ENCODE measurements at places on chromosomes 12 and 14.

DNA sequence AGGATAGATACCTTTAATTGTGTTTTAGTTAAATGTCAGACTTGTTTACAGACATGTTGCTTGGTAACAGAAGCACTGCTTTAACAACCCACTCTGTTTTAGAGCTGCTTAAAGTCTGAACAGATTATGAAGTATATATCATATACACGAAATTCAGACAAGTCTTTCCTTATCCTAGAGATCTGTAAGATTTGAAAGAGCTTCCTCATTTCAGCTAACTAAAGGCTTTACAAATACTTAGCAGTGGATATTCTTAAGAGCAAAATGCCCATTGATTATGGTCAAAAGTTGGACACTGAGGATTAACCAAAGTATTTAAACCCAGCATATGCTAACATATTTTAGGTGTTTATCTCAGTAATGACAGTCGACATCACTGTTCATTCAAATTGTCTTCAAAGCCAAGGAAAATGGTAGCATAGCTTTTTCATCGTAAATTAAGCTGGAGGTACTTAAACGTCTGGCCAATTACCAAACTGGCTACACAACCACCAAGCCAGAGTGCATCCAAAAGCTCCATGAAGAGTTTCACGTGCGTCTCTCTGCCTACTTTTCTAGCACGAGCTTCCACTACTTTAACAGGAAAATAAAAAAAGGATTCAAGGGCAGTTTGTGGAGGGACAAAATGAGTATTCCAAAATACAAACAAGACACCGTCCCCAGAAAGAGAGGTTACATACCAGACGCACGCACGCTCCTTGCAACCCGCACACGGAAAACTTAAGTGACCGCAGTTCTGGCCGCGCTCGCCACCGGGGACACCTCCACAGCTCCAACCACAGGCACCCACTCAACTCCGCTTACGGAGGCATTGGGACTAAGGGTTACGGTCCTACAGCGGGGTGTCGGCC is 565 bp downstream of the CEP83 start:
- peak; percentile 60 for DNase-seq

GRCh38 chr12:103697971-103698751 is 111.1 kb downstream of the STAB2 start:
- DNase-seq: peak; percentile 79

GRCh38 chr14:76272774-76273173 is 103.2 kb upstream of the ESRRB start:
- no peak for DNase-seq

DNA sequence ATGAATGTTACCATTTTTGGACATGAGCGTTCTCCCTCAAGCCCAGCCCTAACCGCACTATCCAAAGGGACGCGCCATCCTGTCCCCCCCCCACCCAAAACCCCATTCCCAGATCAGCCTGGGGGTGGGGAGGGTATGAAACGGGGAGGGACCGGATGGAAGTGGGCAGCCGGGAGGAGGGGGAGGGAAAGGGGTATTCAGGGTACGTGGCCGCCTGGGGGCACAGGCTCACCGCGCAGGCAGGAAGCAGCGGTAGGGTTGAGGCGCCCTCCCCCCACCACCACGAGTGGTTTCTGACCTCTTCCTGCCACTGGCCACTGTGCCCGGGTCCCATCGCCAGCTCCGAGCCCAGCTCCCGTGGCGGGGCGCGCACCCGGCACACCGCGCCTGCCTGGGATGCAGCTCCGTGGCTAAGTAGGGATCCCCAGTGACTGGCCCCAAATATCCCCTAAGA is 1.4 kb downstream of the ACTN1 start:
- DNase-seq: peak; percentile 77

DNA sequence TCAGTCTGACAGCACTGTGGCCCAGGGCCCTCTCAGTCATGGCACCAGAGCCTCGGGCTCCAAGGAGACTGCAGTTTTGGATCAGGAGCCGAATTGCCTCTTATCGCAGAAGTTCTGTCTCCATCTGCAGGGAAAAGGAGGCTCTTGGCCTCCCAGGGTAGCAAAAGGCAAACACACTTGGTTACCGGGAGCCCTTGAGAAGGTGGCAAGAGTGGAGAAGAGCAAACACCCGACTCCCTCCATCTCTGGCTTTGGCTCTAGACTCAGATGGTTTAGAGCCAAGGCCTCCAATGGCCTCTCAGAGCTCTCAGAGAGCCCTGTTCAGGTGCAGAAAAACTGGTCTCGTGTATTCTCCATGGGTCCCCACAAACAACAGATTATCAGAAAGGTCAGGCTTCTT is 44.6 kb downstream of the NINJ2 start:
- no peak for DNase-seq

- DNase-seq: no peak
Measured at GRCh38 chr12:121513464-121514183, 67.2 kb downstream of the KDM2B start.

DNA sequence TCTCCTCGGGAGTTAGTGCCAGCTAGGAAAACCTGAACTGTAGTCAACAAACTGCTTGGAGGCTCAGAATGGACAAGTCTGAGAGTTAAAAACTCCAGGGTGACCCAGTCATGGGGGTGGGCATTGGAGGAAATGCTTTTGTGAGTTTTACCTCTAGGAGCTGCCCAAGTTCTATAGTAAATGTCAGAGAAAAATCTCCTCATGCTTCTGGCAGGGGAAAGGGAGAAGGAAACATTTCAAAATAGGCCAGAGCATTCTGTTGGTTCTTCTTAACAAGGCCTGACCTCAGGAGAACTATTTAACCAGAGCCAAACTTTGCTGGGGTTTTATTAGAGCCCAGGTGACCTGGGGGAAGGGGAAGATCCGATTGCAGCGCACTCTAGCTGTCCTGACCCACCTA is 12.3 kb downstream of the NINJ2 start:
- peak; percentile 41 for DNase-seq

GRCh38 chr12:106757623-106758348 is 16.7 kb upstream of the RIC8B start:
- no peak for DNase-seq

GRCh38 chr14:52797653-52798052 is 6.2 kb upstream of the GNPNAT1 start:
- DNase-seq: no peak

DNA sequence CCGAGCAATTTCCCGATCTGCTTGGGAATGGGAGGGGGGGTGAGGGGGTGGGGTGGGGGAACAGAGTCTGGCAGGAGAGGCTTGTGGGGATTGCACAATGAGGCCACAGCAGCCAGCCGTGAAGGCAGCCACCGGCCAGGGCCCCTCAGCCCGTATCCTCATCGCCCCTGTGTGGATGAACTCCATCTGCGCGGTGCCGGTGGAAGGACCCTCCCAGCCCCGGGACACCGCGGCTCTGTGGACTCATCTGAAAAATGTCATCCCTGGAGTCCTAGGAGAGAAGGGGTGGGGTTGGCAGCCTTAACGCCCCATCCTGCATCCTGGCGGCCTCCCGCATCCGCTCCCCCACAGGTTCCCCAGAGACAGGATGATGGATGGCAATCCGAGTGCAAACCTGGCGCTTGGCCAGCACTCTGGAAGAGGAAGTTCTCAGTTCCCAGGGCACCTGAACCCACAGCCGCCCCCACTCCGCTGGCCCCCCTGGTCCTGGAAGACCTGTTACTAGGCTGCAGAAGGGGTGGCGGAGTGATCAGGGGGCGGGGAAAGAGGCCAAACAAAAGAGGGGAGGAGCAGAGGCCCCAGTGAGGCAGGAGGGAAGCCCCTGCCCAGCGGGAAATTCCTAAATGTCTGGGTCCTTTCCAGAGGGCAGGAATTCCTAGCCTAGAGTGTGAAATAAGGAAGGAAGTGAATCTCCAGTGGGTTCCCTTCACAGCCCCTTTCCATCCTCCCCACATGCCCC is 1.2 kb upstream of the TNFAIP2 start:
- peak; percentile 83 for DNase-seq

All from MV-4-11 (cell line).